ENCODE measurements at places on chromosomes 6 and 20.

- DNase-seq, result no peak
These were observed 11.3 kb upstream of the ABRACL start for GRCh38 chr6:139017227-139017626.

DNA sequence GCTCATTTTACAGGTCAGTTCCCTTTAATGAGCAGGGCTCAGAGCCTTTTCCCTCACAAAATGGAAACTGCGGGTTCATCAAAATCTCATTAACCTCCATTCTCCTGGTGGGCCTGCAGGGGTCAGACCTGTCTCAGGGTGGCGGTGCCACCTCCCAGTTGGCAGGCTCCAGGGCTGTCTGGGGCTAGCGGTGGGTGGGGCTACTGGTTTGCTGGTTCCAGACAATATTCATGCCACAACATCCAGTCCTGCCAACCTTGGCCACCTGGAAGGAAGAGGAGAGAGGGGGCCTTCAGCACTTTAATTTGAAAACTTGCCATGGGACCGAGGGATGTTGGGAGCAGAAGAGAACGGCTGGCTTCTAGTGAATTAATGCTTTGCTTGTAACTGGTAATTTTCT is 41.9 kb upstream of the CTNNBL1 start:
- DNase-seq, result no peak

DNA sequence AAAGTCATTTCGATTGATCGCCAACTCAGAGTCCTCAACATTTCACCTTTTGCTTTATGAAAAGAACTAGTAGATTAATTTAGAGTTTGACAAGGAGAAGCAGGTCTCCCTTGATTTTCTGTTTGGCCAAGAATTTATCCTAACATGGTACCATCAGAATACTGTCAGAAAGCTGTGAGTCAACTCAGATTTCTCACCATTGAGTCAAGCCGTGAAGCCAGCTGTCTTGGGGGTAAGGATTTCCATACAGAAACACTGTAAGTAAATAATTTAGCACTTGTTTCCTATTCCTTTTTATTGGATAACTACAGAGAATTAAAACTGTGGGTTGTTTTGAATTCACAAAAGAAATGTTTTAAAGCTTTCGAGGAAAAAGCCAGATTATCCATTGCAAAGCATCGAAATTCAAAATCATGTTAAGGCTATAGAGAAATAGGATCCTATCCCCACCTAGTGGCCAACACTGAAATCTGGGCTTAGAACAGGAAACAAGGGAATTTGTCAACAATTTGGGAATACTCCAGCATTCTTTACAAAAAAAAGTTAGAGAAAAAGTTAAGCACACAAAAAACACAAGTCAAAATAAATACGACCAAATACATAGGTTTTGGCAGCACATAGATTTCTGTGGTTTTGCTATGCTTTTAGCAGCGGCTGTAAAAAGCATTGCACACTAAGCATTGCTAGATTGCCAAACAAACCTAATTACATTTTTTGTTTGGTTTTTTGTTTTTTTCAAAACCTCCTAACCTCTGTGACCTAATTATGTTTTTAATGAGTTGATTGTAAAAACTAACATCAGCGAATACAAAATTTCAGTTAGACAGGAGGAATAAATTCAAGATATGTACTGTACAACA is 44.2 kb downstream of the COL11A2 start:
- DNase-seq, result no peak

GRCh38 chr6:4480788-4481735 is 295.1 kb upstream of the CDYL start:
- no peak for DNase-seq

GRCh38 chr20:59749301-59749700 is 145.0 kb downstream of the PHACTR3 start:
- no peak for DNase-seq

- DNase-seq, result no peak
These were observed 65.6 kb downstream of the ZNF292 start for GRCh38 chr6:87220997-87221396.

DNA sequence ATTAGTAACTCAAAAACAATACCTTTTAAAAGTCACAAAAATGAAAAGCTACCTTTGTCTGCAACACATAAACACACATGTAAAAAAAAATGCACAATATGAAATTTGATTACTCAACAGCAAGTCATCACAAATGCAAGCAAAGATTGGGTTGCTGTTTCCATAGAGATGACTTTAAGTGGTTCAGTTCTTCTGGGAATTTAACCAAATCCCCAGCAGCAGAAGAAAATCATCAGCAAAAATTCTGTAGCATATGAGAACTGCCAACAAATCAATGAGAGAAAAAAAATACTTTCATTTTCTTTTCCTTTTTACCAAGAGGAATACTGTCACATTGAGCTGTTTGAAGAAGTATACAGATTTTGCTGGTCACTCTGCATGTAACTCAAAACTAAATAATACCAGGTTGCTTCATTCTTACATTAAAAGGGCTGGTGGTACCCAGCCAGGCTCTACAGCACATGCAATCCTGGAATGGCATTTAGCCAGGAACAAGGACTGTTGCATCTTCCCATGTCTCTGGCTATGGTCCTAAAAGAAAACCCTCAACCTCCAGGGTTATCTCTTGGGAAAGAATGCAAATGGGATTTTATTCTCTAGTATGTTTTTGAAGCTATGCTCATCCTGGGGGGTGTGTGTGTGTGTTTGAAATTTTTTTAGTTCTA is 158.3 kb downstream of the OPRM1 start:
- DNase-seq, result no peak

GRCh38 chr20:45771182-45771759 is 20.4 kb downstream of the WFDC3 start:
- DNase-seq, result peak; percentile 60

Measured in hippocampal formation (tissue), 2 donors.